ENCODE measurements at places on chromosomes 3 and 15.

GRCh38 chr3:46389306-46389705 is 17.6 kb downstream of the CCR5AS start:
- no peak for DNase-seq

- no peak for DNase-seq
Observed at GRCh38 chr3:36875397-36875796, 69.5 kb downstream of the TRANK1 start.

DNA sequence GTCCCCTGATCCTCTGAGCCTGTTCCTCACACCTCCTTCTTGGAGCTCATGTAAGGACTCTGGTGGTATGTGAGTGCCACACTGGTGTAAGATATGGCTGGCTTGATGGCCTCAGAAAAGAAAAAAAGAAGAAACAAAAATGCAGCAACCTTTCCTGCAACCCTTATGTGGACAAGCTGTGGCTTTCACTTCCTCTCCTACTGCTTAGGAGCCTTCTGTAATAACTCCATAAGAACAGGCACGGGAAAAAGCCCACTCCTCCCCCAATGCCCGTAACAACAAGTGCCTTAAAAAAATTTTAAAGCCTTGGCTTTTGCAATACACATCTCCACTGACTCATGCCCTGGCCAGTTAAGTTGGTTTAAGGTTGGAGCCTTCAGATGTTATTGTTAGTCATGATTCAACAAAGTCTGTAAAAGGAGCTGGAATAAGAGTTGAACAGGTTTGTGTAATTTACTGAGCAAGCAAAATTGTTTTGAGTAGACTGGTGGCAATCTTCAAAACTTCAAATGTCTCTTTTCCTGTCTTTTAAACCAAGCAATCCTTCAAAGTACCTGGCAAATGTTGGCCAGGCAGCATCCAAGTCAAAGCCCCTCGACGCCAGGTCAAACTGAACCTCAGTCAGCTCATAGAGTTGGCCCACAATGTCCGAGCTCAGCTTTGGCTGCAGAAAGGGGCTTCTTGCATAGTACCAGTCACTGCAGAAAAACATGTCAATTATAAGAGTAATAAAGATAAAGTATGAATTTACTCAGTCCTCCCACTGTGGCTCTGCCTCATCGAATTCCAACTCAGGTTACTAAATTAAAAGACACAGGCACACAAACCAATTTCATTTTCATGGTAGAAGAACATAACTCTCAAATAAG is 22.9 kb downstream of the FYCO1 start:
- DNase-seq = no peak

- DNase-seq = peak; percentile 62
Observed at GRCh38 chr15:68783226-68784058, 37.3 kb downstream of the ANP32A start.

- DNase-seq = no peak
Observed at GRCh38 chr3:120852412-120852811, 55.6 kb upstream of the STXBP5L start.

DNA sequence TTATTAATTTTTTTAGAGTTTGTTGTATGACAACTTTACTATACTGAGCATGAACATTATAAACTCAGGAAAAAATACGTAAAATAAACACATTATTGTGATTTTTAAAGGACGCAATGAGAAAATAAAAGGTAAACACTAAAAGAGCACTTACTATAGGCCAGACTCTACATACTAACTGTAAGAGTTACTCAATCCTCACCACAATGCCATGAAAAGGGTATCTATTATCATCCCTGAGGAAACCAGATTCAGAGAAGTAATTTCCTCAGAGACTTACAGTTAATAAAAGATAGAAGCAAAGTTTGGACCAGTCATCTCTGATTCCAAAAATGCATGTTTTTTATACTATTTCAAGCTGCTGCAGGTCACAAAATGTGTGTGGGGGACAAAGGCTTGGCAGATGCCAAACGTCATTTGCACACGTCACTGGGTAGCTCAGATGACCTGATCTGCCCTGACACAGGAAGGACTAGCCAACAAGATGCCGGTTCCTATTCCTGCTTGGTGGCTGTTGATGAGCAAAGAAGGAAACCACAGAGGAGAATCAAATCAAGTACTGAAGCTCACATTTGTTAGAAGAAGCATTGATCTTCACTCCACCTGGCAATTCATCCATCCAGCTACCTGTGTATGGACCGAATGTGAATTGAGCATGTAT is 42.3 kb downstream of the KLHL6 start:
- DNase-seq = peak; percentile 50

DNA sequence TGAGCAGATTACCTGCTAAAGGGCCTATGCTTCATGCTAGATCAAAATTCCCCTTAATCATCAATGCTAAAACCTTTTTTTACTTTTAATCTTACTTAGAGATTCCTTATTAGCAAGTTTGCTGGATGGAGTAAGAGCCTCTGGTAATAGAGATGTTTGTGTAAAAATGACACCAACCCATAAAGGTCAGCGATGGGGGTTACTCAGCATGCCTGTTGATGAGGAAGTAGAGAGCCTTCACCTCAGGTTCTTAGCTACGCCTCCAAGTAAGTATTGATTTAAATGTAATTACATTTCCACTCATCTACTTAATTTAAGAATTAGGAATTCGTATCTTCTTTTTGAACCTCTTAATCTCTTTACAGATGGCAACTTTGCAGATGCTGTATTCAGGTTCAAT is 38.8 kb downstream of the DNAJC13 start:
- DNase-seq = no peak

DNA sequence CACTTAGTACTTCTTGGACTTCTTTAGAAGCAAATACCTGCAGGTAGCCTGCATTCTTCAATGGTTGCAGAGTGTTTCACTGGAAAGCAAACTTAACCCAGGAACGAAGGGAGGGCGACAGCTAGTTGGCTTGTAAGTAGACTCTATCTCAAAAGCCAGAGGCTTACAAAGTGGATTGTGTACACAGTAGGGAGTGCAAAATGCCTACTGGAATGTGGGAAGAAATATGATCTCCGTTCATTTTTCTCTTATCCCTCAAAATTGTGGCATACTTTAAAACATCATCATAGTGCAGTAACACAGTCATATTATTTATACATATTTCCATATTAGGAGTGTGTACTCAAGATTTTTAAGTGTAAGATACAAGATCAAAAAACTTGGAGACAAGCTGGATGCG is 155.7 kb downstream of the LIPC start:
- DNase-seq = no peak

DNA sequence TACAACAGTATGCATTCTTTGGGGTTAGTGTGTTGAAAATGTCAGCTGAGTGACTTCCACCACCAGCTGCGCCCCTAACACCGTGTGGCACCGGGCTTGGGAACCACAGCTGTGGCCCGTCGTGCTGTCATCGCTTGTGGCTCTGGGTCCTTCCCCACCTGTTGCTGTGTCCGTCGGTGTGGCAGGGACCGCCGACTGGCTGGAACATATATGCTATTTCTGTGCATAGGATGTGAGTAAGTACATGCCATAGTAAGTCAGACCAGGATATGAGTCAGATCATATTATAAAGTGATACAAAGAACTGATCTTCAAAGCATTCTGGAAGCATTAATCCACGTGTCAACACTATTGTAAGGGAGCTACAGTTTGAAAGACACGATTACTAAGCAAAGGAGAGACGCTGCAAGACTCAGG is 31.9 kb downstream of the EHD4 start:
- DNase-seq = peak; percentile 31

GRCh38 chr15:74727727-74728126 is 2.4 kb upstream of the CYP1A1 start:
- DNase-seq = no peak

DNA sequence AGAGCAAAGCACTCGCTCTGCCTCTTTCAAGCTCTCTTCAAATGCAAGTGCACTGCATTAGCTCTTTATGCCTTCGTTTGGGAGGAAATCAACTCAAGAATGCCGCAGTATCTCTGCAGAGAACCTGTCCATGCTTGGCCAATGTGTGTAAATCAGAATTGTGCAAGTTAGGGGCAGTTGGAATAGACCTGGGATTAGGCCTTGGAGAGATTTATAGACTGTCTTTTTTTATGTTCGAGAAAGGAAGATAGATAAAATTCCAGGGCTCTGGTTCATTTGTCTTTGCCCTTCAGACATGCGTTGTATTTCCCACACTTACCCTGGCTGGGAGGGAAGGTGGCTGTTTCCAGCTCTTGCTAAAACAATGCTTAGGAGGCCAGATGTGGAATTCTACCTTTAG is 163.7 kb downstream of the MOBP start:
- DNase-seq = no peak

DNA sequence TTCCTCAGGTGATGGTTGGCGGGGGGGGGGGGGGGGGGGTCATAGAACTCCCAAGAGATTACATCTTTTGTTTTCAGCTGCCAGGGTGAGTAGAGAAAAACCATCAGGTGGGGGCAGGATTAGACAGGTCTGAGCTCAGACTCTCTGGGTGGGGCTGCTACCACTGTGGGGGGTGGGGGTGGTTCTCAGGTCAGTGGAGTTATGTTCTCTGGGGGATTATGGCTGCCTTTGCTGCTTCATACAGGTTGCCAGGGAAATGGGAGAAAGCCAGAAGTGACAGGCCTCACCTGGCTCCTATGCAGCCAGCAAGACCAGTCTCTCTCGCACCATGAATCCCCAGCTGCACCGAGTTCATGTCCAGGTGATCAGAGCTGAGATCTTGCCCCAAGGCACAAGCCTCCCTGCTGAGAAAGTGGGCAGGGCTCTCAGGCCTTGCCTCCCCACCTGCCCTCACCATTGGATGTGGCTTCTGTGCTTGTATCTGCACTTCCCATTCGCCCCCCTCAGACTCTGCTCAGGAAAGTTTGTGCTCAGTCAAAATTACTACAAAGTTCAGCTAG is 828.1 kb downstream of the MCTP2 start:
- DNase-seq = no peak

Measured in CD4-positive, alpha-beta T cell treated with Interleukin-6 at 100 ng/mL for 8 hours (primary cell).